ENCODE measurements at places on chromosomes 7 and 10.

DNA sequence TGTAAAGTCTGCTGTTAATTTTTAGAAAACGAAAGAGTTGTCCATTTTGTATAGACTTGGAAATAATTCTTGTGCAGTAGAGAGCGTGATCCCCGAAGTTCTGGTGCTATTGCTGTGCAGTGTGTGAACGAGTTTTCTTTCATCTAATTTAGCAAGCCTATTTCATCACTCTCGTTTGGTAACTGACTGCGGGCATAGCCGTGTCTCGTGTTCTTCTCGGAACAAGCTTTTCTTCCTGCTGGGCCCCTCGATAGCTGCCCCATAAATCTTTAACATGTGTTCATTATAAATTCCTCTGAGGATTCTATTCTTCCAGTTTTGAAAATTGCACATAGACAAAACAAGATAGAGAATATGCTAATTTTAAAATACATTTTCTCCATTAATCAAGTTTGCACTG lies 622.0 kb upstream of the PFKP start:
- DNase-seq = no peak

DNA sequence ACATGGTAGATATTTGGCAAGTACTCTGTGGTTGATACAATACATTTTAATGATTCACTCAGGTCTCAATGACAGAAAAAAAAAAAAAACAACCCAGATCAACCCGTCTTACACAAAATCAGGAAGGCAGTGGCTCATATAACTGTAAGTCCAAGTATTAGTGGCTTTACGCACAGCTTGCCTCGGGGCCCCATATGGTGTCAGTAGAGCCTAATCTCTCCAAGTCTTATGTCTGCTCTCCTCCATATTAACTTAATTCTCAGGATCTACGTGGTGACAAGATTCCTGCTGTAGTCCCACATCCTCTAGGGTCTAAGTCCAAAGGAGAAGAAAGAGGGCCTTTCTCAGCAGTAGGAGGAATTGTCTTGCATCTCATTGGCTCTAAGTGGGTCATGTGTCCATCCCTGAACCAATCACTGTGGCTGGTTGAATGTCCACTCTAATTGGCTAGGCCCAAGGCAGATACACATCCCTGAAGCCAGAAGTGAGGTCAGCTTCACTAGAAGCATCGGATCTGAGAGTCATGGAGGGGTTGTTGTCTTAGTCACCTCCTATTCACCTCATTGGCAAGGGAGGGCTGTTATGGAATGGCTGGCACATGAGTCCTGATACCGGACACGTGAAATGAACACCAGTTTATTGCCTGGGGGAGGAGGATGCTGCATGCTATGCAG lies 20.5 kb upstream of the PLPP4 start:
- no peak for DNase-seq

GRCh38 chr7:128422842-128423241 lies 13.1 kb upstream of the IMPDH1 start:
- DNase-seq = no peak

GRCh38 chr10:132521041-132521465 lies 16.5 kb upstream of the INPP5A start:
- DNase-seq = no peak

DNA sequence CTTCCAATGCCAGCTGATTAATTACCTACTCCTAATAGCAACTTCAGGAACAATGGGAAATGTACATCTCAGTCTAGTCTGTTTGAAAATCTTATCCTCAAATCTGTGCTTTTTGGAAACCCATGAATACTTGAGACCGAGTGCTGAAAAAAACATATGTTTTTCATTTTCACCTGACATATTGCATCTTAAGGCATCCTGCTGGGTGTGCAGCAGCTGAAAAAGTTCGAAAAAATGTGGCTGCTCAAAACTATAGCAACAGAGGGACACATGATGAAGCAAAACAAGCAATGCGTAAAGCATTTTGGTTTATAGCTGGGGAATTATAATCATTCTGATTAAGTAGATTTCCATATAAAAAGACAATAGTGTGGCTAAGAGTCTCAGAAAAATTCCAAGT lies 218.0 kb downstream of the CREB5 start:
- peak; percentile 58 for DNase-seq

DNA sequence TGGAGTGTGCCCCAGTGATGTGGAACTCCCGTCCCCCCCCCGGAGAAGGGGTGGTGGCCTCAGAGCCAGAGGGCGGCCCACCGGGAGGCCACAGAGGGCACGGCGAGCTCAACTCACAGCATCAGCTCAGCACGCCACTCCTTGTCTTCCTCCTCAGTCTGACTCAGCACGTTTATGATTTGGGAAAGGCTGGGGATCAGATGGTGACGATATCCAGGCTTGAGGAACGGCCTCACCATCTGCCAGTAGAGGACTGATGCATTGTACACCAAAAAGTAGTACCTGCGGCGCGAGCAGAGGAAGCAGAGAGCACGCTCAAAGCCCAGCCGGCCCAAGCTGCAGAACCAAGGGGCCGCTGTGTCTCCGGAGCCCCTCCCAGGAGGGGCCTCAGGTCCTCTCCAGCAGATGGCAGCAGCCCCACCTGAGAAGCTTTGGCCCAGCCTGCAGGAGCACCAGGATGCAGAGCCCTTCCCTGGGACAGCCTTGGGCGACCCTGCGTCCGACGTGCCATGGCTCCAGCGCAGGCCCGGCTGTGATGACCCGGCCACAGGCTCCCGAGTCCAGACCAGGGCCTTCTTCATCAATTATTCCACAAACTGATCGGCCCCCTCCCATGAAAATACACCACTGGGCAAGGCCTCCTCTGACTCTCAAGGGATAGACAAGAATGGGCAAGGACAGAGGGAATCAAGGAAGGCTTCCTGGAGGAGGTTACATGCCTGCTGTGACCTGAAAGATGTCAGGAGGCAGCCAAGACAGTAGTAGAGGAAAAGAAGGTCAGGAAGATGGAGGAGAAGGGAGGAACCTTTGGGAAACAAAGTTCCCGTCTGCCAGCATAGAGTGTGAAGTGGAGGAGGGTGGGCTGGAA lies 3.7 kb downstream of the CFAP46 start:
- peak; percentile 19 for DNase-seq

GRCh38 chr10:6151087-6151977 lies 51.4 kb upstream of the PFKFB3 start:
- peak; percentile 54 for DNase-seq

DNA sequence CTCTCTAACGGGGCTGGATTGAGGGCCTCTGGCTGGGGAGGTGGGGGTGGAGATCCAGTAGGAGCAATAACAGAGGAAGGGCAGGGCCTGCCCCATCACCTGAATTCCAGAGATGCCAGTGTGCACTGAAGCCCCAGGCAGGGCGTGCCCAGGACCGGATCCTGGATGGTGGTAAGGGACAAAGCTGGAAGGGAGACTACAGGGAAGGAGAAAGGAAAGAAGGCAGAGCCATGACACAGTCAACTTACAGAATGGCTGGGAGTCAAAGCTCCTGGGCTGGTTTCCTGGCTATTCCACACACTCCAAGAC lies 666 bp downstream of the TMEM139 start:
- DNase-seq = no peak

DNA sequence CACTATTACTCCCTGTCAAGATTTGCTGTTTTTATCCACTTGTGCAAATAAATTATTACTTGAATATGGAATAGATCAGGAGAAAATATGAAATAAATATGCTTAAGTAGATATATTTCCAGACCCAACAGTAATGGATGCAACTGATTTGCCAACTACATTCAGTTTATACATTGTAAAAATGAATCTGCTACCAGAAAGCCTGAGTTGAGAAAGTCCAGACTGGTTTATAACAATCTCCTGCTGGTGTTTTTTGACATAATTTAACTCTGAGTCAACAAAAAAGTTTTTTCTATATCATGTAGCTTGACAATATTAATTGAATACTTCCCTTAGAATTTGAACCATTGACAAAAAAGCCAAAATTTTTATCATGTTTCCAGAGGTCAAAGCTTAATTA lies 265.8 kb upstream of the SEMA3D start:
- DNase-seq = no peak

DNA sequence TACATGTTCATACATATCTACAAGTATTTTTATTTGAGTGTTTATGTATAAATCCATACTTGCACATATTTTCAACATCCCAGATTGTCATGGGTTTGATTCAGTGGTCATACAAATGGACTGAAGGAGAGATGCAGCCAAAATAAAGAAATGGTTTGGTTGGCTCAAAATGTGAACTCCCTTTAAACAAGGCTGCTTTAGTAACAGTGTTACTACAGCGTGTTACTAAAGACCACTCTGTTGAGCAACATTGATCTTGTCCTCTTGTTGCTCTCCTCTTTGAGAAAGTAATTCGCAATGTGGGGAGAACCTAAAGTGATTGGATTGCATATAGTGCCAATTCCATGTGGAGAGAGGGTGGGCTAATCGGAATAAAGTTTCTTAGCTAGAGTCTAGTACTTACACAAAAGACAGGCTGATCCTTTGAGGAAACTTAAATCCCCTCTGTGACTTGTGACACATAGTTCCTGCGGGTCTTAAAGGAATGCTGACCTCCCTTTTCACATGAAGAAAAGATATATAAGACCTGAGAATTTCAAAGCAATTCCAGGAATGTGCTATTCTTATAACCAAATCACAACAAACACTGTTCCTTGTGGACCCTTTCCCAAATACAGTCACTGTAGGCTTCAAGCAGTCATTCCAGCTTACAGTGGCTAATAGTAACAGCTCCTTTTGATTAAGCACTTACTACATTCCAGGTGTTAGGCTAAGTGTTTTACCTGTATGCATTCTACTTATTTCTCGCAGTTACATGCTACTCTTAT lies 144.3 kb downstream of the FZD1 start:
- peak; percentile 64 for DNase-seq

- peak; percentile 92 for DNase-seq
Measured at GRCh38 chr7:128829391-128830166, 627 bp upstream of the FLNC start.
